ENCODE measurements at places on chromosomes 7 and 10.

- no peak for DNase-seq
Measured at GRCh38 chr10:92641492-92641891, 48.3 kb upstream of the HHEX start.

DNA sequence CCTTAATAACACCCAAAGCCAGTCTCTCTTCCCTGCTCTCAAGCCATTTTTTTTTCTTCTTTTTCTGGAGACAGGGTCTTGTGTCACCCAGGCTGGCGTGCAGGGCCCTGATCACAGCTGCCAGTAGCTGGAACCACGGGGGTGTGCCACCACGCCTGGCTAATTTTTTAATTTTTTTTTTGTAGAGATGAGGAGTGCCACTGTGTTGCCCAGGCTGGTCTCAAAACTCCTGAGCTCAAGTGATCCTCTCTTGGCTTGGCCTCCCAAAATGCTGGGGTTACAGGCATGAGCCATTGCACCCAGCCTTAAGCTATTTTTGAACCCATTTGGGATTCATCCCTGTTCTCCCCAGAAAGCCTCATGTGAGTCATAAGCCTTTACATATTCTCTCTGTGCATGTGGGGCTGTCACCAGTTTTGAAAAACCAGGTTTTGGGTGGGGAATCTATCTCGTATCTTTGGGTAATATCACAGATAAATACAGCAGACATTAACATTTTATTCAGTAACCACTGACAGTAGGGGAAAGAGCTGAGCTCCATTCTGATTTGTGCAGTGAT, 15.5 kb downstream of the ZNF487 start:
- no peak for DNase-seq

- no peak for DNase-seq
Measured at GRCh38 chr7:137962875-137963507, 38.9 kb downstream of the CREB3L2 start.

DNA sequence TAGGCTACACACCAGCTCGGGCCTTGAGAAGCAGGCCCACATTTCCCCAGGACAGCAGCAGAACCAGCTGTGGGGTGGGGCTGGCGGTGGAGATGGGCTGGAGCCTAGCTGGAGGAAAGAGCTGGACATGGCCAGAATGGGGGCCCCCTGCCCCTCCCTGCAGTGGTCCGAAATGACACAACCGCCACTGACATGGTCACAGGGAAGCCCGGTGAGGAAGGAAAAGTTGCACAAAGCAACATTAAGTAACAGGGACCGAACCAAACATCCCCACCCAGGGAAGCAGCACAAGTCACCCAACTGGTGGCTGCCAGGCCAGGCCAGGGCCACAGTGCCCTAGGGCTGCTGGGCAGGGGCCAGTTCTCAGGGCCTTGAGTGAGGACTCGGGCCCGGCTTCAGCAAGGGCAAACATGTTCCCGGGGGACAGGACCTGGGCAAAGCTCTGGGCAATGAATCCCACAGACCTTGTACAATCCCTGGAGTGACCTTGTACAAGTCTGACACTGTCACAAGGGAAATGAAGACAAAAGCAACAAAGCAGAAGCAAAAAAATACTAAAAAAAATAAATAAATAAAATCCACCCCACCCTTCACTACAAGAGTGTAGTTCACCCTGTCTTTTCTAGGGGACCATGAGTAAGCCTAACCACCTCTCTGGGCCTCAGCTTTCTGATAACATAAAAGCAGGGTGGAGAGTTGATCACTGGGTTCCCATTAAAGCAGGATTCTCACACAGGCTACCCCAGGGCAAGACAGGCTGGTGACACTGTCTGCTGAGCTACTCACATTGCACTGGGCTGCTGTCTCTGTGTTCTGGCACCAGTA, 33.0 kb downstream of the PSAP start:
- no peak for DNase-seq

GRCh38 chr7:18437101-18437500, 58.4 kb upstream of the HDAC9 start:
- no peak for DNase-seq

GRCh38 chr10:129334266-129334665, 132.8 kb upstream of the MGMT start:
- DNase-seq = no peak

DNA sequence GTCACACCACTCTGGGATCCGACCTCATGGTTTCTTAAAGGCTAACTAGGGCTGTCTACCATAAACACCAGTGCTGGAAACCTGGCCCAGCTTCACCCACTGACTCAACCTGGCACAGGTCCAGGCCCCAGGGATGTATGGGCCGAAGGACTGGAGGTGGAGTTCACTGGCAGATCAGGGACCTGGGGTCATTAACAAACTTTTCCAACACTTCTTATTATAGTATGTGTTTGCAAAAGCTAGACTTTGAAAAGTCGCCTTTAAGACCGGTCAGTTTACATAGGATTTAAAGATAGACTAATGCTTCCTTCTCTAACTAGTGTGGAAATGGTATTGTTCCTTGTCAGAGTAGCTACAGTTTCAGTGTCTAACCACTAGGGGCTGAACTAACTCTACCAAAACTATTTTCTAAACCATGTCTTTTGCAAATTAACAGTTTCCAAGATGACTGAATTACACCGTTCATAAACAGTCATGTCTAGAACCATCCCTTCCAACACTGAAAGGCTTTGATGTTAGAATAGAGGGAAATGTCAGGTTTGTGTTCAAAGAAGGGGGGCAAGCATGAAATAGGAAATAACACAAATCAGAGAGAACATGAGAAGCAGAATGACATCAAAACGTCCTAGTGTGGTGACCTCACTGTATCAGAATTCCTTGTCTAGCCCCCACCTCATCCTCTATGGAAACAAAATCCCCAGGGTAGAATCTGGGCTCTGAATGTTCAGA, 29.7 kb downstream of the STN1 start:
- no peak for DNase-seq

DNA sequence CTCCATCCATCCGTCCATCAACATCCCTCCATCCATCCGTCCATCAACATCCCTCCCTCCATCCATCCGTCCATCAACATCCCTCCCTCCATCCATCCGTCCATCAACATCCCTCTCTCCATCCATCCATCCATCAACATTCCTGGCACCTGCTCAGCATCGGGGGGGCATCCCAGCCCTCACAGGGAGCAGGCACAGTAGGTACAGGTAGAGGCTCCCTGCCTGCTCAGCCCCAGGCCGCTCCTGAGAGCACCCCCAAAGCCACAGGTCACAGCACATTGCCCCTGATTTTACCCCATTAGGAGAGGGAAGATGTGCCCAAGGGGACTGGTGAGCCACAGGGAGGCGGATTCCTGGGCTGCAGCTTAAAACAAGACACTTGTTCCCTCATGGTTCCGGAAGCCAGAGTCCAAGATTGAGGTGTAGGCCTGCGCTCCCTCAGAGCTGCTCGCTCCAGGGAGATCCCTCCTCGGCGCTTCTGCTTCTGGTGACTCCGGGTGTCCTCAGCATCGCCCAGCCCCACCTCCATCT, 21.1 kb upstream of the CFAP46 start:
- DNase-seq = no peak

- DNase-seq = no peak
Measured at GRCh38 chr10:97889461-97890265, 40.0 kb downstream of the GOLGA7B start.

GRCh38 chr7:130084037-130084875, 13.9 kb downstream of the KLHDC10 start:
- DNase-seq = no peak

DNA sequence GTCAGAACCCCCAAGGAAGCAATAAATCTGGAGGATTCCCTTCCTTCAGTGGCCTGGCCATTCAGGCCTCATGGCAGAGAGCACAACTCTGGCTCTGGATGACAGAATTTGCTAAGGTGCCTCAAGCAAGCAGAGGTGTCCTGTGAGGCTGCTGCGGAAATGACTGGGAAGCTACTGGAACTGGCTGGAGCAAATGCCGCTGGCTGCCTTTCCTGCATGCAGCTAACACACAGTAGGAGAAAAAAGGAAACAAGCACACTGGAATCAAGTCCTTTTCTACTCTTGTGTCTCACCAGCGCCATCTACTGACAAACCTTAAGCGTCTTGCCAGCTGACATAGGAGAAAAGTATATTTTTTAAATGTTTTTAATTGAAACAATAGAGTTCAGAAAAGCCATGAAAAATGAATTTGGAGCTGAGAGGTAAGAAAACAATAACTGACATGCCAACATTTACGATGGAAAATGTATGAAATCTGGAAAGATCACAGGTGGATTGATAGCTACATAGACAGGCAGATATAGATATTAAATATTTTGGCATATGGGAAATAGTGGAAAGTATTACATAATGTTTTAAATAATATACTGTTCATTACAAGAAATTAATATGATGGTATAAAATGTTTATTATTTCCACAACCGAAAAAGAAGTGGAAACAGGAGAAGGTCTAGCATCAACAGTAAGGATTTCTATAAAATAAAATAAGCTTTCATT, 951.6 kb downstream of the ANKRD7 start:
- no peak for DNase-seq

GRCh38 chr7:108464743-108465142, 8.5 kb upstream of the NRCAM start:
- no peak for DNase-seq

- no peak for DNase-seq
Measured at GRCh38 chr10:43212043-43212721, 54.7 kb downstream of the RASGEF1A start.

GRCh38 chr7:54964136-54964535, 54.7 kb upstream of the EGFR start:
- no peak for DNase-seq

DNA sequence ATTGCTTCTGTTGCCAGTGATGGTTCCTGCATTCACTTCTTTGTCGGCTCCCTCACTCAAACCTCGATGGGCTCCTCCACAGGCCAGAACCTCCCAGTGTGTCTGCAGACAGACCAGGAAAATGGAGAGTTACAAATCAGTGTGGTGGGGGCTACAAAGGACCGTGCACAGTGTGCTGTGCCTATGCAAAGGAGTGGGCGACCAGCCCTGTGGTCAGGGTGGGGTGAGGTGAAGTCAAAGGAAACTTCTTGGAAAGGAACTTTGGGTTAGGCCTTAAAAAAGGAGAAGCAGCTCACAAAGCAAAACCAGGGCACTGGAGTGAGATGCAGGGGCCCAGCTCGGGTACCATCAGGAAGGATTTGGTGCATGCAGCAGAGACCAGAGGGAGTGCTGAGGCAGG, 304.3 kb upstream of the ZMIZ1 start:
- DNase-seq = no peak

DNA sequence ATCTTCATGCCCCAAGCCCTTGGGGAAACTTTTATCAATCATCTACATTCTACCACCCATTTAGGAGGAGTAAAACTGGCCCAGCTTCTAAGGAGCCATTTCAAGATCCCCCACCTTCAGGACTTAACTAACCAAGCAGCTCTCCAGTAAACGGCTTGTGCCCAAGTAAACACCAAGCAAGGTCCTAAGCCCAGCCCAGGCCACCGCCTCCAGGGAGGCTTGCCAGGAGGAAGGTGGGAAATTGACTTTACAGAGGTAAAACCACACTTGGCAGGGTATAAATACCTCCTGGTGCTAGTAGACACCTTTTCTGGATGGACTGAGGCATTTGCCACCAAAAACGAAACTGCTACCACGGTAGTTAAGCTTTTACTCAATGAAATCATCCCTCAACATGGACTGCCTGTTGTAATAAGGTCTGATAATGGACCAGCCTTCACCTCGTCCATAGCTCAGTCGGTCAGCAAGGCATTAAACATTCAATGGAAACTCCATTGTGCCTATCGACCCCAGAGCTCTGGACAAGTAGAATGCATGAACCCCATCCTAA, 5.6 kb downstream of the AKR1B15 start:
- DNase-seq = no peak

GRCh38 chr10:28685717-28686116, 8.4 kb downstream of the BAMBI start:
- DNase-seq = no peak

- DNase-seq = no peak
Measured at GRCh38 chr7:151920488-151920887, 35.8 kb upstream of the GALNTL5 start.

DNA sequence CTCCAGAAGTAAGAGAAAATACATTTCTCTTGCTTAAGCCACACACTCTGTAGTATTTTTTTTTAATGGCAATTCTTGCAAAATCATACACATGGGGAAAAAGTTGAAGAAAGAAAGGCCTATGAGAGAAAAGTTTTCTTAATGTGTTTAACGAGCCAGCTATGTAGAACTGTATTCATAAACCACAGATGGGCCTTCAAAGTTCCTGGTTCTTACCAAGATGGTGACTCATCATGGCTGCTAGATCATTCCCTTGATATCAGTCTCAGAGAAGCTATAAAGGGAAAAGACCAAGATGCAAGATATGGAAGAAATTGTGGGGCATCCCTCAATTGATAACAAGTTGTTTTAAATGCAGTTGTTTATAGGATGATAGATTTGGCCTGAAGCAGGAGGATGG, 992.7 kb upstream of the MBL2 start:
- DNase-seq = no peak

DNA sequence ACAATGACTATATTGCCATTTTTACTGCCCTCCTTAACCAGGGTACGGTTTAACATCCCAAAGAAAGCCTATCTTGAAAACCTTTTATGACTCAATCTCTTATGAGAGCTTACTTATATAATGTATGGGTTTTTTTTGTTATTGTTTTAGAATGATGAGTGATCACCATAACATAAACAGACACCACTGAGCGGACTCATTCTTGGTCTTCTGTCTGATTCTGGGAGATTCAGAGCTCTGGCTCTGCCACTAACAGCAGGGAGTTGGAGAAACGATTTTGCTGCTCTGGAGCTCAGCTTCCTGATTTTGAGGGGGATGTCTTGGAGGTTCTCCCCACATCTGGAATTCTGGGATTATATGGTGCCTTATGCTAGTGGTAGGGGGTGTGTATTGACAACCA, 244.1 kb downstream of the FRMD4A start:
- DNase-seq = no peak

DNA sequence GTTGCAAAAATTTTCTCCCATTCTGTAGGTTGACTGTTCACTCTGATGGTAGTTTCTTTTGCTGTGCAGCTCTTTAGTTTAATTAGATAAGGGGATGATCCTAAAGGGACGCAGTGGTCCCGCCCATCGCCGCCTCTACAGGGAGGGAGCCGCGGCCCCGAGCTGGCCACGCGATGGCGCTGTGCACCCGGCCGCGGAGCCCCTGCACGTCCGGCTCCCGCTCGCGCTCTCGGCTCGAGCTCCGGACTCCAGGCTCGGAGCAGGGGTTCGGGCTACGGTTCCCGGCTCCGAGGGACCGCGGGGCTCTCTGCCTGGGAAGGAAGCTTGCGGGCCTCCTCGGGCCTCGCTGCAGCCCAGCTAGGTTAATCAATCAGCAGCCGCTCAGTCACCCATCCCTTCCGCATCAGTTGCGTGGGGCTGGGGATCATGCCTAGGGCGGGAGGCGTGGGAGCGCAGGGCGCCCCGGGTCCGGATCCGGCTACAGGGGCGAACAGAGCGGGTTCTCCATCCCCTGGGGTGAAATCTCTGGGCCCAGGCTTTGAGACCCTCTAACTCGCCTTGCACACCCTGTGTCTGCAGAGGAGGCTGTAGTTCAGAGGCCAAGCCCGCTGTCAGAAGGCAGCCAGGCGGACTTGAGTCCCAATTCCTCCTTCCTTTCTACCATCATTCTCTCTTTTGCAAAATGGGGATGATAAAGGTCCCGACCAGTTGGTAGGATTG, 97.9 kb downstream of the WDR11 start:
- no peak for DNase-seq

All from T-helper 22 cell (primary cell).